ENCODE measurements at places on chromosomes 2 and 18. TPM values are rescaled to one million over a fixed set of nuclear protein-coding genes. Genes with fewer than 3 reads are reported as not detected.

The PJVK gene
- total RNA-seq, result 2.4 TPM

The ASAP2 gene
- total RNA-seq, result 0.14 TPM

GRCh38 chr2:216084547-216084946 is 2.8 kb downstream of the TMEM169 start:
- H3K27me3 ChIP-seq, result no peaks in the 10 kb centered on the region
- no peaks in the 10 kb centered on the region for H3K36me3 ChIP-seq
- peak; percentile 53 for DNase-seq
- peak overlapping the region; percentile 91 for H3K27ac ChIP-seq
- peak overlapping the region; percentile 69 for H3K4me3 ChIP-seq

DNA sequence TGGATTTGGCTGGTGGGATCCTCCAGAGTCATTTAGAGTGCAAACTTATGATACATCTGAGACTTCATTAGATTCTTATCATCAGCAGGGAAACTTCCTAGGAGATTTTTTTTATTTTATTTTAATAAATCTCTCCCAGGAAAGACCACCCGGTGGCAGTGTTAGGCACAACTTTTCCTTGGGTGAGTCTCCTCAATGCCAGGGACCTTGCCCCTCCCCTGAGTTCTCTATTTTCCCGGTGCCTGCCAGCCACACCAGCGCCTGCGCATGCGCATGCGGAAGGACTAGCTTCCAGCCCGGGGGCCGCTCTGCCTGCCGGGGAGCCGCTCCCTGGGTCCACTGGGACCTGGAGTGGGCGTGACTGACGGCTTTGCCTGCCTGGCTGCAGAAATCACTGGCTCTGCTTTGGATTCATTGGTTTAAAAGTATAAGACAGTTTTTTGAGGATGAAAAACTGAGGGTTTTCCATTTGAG is 86.6 kb downstream of the TMEM182 start:
- no peak overlapping the region for H3K27ac ChIP-seq
- H3K27me3 ChIP-seq, result peaks cover 10% of the 10 kb centered on the region
- no peaks in the 10 kb centered on the region for H3K4me1 ChIP-seq
- no peak overlapping the region for H3K4me3 ChIP-seq
- peaks cover 4% of the 10 kb centered on the region for H3K36me3 ChIP-seq

GRCh38 chr2:191225690-191226089 is 19.5 kb upstream of the MYO1B start:
- no peaks in the 10 kb centered on the region for H3K36me3 ChIP-seq
- DNase-seq, result no peak
- no peaks in the 10 kb centered on the region for H3K4me1 ChIP-seq

DNA sequence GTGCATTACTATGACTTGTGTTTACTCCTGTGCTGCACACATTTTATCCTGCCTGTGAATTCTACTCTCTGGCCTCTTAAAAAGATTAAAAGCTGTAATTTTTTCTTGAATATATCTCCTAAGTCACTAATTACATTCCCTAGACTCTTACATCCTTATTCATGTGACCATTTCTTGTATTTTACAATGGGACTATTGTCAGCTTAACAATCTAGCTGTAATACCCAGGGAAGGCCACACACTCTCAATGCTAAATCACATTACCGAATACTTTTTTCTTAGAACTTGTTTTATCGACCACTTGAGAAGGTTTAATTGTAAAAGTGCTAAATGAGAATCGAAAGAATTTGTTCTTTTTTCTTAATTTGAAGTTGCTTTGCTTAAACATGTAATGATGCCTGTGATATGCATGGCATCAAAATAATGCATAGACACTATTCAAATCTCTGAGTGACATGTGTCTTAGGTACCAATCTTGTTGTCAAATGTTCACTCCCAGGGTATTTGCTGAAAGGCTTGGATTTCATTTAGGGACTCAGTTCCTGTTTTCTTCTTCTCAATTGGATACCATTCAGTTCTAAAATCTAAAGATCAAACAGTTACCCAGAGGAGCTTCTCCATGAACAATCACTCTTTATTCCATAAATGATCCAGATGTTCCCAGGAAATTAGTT is 498.5 kb downstream of the DPP10 start:
- H3K4me3 ChIP-seq, result no peak overlapping the region
- H3K4me1 ChIP-seq, result no peaks in the 10 kb centered on the region
- no peak overlapping the region for H3K27ac ChIP-seq
- no peaks in the 10 kb centered on the region for H3K36me3 ChIP-seq

The FBXO48 gene
- 1.1 TPM for total RNA-seq

DNA sequence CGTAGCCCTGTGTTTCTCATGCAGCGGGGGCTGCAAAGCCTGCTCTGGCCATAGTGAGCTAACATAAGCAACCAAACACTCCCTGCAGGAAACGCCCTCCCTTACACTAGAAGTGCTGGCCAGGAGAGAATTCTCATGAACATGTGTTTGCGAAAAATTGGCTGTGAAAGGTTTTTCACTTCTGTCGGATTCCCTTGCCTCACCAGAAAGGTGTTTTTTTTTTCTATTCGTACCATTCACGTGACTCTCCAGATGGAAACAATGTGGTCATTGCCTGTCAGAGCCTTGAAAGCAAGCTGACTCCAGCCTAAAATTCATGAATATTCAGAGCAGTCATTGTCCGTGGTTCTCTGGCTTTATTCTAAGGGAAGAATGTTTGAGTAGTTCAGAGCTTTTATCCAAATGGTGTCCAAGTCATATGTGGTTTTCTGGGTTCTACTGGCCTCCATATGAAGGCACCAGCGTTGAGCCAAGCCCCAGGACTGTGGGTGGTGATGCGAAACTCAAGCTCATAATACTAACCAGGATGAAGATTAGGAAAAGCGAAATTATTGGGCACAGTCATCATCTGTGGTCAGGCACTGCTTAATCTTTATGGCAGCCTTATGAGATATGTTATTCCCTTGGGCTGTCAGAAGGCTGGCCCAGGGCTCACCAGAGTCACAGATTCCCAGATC is 236.4 kb downstream of the ALPK2 start:
- H3K4me1 ChIP-seq, result peaks cover 9% of the 10 kb centered on the region
- H3K36me3 ChIP-seq, result no peaks in the 10 kb centered on the region
- no peak overlapping the region for H3K4me3 ChIP-seq
- DNase-seq, result no peak
- no peak overlapping the region for H3K27ac ChIP-seq

DNA sequence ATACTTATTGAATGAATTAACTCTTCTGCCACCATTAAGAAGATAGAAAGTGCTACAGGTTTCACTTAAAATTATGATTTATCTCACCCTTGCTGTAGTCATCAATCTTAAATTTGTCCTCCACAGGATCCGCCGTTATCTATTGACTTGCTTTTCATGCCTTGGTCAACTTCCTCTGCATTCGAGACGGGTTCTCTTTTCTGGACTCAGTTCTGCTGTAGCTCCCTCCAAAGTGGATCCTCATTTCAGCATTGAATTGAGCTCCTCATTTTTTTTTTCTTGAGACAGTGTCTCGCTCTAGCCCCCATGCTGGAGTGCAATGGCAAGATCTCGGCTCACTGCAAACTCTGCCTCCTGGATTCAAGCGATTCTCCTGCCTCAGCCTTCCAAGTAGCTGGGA is 27.6 kb downstream of the INPP5D start:
- peaks cover 30% of the 10 kb centered on the region for H3K36me3 ChIP-seq
- no peak overlapping the region for H3K4me3 ChIP-seq
- DNase-seq, result no peak
- H3K4me1 ChIP-seq, result peaks cover 60% of the 10 kb centered on the region
- peak overlapping the region; percentile 12 for H3K27ac ChIP-seq

All from activated naive CD4-positive, alpha-beta T cell treated with anti-CD3 and anti-CD28 coated beads for 36 hours (primary cell).